ENCODE measurements at places on chromosomes 1 and 21.

GRCh38 chr1:158830904-158831507 is at the start of gene MNDA:
TSS of gene MNDA (plus strand) at chr1:158831351. CDS start at chr1:158842154, 10,803 bp downstream.
- no peak for DNase-seq

GRCh38 chr1:23521588-23521987 is 9.4 kb downstream of the E2F2 start:
- no peak for DNase-seq

DNA sequence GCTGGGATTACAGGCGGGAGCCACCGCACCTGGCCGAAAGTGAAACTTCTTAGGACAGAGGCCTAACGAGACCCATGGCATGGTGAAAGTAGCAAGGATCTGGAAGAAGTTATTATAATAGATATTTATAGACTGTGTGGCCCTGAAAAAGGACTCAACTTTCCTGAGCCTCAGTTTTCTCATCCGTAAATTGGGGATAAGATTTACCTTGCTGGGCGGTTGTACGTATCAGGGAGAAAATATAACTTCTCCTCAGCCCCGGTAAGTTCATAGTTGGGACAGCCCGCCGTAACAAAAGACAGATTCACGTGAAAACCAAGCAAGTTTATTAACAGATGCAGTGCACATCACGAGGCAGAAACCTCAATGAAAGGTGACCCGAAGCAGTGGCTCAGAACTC is 5.5 kb upstream of the PIK3CD start:
- DNase-seq, result no peak

DNA sequence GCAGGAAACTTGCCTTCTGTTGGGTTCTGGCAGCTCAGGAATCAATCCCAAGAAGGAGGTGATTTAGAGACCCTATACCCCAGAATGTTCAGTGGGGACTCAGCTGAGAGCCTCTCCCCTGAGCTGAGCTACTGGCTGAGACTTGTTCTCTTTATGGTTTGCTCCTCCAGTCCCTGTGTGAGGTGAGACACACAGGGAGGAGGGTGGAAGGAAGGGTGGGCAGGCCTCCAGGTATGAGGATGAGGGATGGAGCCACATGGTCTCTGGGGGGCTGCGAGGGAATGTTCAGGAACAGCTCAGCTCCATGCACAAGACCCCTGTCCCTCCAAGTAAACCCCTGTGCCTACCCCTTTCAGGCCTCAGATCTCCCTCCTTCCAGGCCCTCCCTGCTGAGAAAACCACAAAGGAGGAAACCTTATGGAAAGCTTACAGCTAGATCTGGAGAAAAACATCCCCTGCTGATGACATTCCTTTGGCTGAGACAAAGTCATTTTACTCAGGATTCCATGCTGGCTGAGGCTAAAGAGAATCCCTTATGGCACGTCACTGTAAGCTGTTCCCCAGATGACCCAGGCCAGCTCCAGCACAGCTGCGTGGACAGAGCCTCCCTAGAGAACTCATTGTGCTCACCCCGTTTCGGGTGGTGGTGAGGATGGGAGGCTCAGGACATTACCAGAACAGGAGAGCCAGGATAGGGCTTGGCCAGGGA is 91.5 kb upstream of the IPO9 start:
- DNase-seq, result no peak

- DNase-seq, result no peak
Measured at GRCh38 chr1:165161130-165161529, 195.4 kb downstream of the LMX1A start.

DNA sequence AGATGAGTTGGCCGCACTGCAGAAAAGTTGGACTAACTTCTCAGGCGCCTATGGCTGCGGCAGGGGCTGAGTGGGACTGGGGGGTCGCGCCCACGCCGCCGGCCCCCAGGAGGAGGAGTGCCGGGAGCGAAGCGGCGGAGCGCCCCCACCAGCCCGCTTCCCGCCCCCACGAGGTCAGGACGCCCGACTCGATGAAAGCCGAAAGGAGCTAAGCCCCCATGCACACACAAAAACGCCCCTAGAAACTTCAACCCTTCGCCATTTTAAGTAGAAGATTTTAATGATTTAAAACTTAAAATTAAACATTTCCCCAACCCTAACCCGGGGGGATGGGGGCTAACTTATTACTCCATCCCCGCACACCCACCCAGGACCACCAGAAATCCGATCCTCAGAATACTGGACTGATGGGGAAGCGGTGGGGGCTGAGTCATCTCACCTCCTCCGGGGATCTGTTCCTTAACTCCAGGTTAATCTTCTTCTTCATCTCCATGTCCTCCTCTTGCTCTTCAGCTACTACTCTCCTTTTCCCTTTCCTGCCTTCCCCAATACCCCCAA is 539 bp downstream of the ANP32E start:
- DNase-seq, result no peak

DNA sequence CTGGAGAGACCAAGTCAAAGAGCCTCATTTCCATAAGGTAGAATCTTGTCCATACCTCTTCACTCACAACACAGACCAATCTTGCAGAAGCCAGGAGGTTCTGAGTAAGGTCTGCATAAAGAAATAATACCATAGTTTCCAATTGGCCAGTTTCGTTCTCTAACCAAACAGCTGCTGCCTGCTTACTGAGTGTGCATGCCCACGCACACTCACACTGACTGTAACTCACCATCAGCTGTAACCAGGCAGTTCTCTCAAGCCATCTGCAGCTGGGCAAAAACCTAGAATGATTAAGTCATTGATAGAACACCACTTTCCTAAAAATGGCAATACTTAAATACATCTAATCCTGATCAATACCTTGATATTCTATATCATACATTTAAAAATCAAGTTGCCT is 106.6 kb upstream of the VAV3 start:
- no peak for DNase-seq

DNA sequence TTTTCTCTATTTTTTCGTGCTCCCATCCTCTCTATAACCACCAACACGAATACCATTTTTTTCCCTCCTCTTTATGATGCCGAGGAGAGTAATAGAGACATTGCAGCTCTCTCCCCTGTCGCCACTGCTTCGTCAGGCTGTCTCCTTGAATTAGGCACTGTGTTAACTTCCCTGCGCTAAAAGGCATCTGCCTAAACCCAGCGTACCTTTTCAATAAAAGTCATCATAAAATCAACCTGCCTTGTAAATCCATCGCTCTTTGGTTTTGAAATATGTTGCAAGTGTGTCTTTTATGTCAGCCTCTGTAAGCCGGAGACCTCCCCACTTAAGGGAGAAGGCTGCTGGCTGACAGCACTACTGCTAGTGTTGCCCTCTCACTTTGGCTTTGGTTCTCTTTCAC is 8.7 kb downstream of the RNF220 start:
- no peak for DNase-seq

DNA sequence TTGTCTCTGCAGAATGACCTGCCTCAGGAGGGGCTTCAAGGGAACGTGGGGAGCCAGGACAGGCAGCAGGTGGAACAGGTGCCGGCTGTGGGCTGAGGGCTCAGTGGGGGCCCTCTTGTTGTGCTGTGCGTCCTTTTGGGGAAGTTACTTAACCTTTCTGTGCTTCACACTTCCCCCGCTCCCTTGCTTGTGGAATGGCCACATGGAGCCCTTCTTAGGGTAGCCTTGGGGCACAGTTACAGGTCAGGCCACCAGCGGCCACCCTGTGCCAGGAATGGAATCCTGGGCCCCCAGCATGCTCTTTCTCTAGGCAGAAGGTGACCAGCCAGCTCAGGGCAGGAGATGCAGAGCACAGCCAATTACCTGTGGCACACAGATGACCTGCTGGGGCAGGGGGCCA is 2.6 kb downstream of the IKBKE start:
- no peak for DNase-seq

Measured in progenitor cell of endocrine pancreas (in vitro differentiated cells).